ENCODE measurements at places on chromosomes 7 and 10.

- DNase-seq = no peak
Measured at GRCh38 chr7:79984210-79984609, 150.4 kb upstream of the GNAI1 start.

- no peak for DNase-seq
Measured at GRCh38 chr10:34384372-34384771, 430.7 kb downstream of the PARD3 start.

DNA sequence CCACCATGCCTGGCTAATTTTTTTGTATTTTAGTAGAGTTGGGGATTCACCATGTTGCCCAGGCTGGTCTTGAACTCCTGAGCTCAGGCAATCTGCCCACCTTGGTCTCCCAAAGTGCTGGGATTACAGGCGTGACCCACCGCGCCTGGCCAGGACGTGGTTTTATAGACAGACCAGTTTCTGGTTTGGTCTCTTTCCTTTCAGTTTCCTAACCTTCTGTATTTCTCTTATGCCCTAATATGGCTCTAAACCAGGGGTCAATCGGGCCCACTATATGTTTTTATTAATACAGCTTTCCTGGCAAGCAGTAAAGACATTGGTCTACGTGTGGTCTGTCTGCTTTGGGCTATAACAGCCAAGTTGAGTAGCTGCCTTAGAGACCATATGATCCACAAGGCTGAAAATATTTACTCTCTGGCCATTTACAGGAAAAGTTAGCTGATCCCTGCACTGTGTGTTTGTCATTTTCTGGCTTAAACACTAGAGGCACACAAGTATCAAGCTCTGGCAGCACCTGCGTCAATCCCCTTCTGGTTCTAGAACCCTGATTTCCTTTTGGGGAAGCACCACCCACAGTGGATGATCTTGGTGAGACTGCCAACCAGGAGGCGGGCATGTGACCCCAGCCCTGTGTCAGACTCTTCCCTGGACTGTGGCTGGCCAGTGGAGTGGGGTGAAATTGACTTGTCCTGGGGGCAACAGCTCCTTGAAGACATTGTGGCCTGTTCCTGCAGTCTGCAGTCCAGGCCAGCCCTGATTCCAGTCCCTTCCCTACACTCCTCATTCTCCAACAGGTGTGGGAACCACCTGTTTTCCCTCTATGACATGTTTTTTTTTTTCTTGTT lies 497.2 kb downstream of the PLXNA4 start:
- DNase-seq = no peak

DNA sequence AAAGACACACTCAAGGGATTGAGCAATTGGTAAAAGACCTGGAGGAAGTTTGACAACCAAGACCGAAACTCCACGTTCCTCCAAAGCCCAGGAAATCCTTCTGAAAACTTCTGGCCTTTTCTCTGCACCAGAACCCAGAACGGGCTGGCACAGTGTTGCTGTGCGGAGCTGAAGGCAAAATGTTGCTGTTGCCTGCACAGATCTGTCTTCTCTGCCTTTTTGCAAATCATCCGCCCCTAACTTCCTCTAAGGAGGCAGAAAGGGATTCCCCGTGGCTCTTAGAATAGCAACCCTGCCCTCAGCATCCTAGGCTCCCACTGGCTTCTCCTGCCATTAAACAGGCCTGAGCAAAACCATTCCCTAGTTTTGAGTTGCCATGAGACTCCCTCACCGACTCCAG lies 44.9 kb downstream of the FIGNL1 start:
- no peak for DNase-seq

GRCh38 chr10:62916141-62916603 lies 100.0 kb upstream of the EGR2 start:
- no peak for DNase-seq

- DNase-seq = peak; percentile 79
Measured at GRCh38 chr7:28955718-28956607, 2.2 kb downstream of the TRIL start.

GRCh38 chr10:63605197-63605967 lies 84.2 kb downstream of the REEP3 start:
- DNase-seq = no peak

DNA sequence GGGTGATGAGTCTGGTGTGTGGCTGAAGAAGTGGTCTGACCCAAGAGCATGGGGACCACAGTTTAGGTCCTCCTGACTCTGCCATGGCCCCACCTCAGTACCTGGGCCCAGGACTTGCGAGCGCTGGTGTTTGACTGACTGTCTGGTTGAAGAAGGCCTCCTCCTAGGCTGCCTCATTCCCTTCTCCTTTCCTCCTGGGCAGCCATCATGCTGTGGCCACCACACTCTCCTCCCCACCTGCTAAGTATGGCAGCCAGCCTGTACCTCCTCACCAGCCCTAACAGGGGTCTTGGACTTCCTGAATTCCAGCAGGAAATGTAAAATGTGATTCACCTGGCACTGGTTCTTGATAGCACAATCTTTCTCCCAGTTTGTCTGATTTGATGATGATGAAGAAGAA lies 156.8 kb upstream of the GPR26 start:
- no peak for DNase-seq

DNA sequence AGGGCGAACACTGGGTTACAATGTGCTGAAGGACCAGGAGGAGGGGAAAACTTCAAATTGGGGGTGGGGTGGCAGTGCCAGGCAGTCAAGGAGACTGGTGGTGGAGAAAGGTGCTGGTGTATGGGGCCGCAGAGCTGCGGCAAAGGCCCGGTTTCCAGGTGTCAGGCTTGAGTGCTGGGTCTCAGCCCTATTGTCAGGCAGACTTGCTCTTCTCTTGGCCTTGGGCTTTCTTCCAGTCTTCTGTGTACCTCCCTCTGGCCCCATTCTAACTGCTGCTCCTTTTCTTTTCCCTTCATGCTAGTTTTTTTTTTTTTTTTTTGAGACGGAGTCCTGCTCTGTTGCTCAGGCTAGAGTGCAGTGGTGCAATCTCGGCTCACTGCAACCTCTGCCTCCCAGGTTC lies 51.0 kb downstream of the POLR3A start:
- DNase-seq = no peak

DNA sequence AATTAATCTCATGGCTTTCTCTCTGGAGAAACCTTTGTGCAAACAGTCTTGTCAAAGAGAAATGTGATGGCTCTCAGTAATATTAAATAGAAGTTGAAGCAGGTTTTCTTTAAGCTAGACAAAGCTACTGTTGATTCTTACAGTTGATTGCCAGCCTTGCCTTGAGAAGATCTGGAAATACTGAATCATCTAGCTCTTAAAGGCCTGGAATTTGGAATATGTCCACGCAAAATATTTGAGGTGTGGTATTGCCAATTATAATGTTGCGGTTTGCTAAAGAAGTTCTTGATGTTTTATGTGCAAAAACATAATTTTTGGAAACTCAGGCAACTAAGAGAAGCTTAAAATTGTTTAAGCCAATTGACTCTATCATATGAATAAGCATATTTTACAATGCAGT lies 371.9 kb downstream of the PHF14 start:
- DNase-seq = no peak

Measured in DMS153 (cell line).